Nasal cavity respiratory epithelium epithelial cell of viscerocranial mucosa (primary cell): ENCODE measurements at places on chromosomes 6 and 20. TPM values are rescaled to one million over a fixed set of nuclear protein-coding genes. Genes with fewer than 3 reads are reported as not detected.

MEP1A gene
- total RNA-seq = 0.07 TPM in 1 of 2 replicates, not detected in the other

FAM209B gene
- under 0.01 TPM in 1 of 2 replicates, not detected in the other for total RNA-seq

KIF25 gene
- total RNA-seq = not detected in 2 replicates

XKR7 gene
- total RNA-seq = not detected in 2 replicates

RPRD1B gene
- total RNA-seq = 18.5 and 32.5 TPM in 2 replicates

NHSL1 gene
- total RNA-seq = 12.0 and 34.8 TPM in 2 replicates

TMC2 gene
- total RNA-seq = not detected in 2 replicates

PROKR2 gene
- total RNA-seq = not detected in 2 replicates

PRRT1 gene
- not detected in 2 replicates for total RNA-seq

DDO gene
- 0.07 TPM in 1 of 2 replicates, not detected in the other for total RNA-seq

BPIFA1 gene
- total RNA-seq = 24.0 TPM in 1 of 2 replicates, not detected in the other

PNPLA1 gene
- 0.36 and 0.68 TPM in 2 replicates for total RNA-seq

ADGRF5 gene
- not detected in 2 replicates for total RNA-seq

OR2H2 gene
- not detected in 2 replicates for total RNA-seq

OPRL1 gene
- 0.34 and 0.71 TPM in 2 replicates for total RNA-seq

TCF15 gene
- total RNA-seq = not detected in 2 replicates

FRS3 gene
- 0.34 and 1.1 TPM in 2 replicates for total RNA-seq

PHACTR2 gene
- total RNA-seq = 36.5 and 76.6 TPM in 2 replicates

FRMD1 gene
- total RNA-seq = not detected in 2 replicates

ACTL10 gene
- total RNA-seq = 1.4 and 1.7 TPM in 2 replicates

FKBP5 gene
- total RNA-seq = 35.2 and 131 TPM in 2 replicates

PRDM1 gene
- total RNA-seq = 14.9 and 17.1 TPM in 2 replicates
